ENCODE measurements at places on chromosomes 6 and 20.

GRCh38 chr6:148524976-148525375 is 182.3 kb downstream of the SASH1 start:
- no peaks in the 10 kb centered on the region for H3K27me3 ChIP-seq
- DNase-seq = no peak
- peaks cover 42% of the 10 kb centered on the region for H3K36me3 ChIP-seq
- H3K4me1 ChIP-seq = peaks cover 2% of the 10 kb centered on the region
- no peak overlapping the region for H3K4me3 ChIP-seq
- no peak overlapping the region for H3K27ac ChIP-seq

- no peaks in the 10 kb centered on the region for H3K4me1 ChIP-seq
- no peaks in the 10 kb centered on the region for H3K27me3 ChIP-seq
- H3K4me3 ChIP-seq = no peak overlapping the region
- no peak for DNase-seq
Observed at GRCh38 chr6:27448456-27448855, 24.4 kb downstream of the ZNF184 start.

DNA sequence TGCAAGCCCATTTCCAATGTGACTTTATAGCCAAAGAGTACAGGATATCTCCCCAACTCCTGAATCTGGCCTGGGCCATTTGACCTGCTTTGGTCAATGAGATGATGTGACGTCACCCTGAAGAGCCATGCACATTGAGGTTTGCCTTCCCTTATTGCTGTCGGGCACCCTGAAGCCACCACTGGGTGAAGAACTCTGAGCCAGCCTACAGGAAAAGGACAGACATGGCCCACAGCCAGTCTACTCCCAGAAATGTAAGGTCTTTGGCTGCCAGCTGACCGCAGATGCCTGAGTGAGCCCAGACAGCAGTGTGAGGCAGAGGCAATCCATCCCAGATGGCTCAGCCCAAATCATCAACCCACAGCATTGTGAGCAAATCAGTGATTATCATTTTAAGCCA is 3.7 kb upstream of the SYNDIG1 start:
- H3K27ac ChIP-seq = no peak overlapping the region
- no peak for DNase-seq
- peaks cover 8% of the 10 kb centered on the region for H3K27me3 ChIP-seq
- peaks cover 27% of the 10 kb centered on the region for H3K4me1 ChIP-seq
- no peaks in the 10 kb centered on the region for H3K36me3 ChIP-seq

- no peaks in the 10 kb centered on the region for H3K4me1 ChIP-seq
- H3K36me3 ChIP-seq = no peaks in the 10 kb centered on the region
Observed at GRCh38 chr20:2523919-2524708, 12.3 kb upstream of the TMC2 start.

- H3K36me3 ChIP-seq = no peaks in the 10 kb centered on the region
- no peak overlapping the region for H3K4me3 ChIP-seq
- no peak for DNase-seq
Observed at GRCh38 chr20:38253571-38253970, 7.0 kb downstream of the KIAA1755 start.

- H3K27ac ChIP-seq = no peak overlapping the region
- no peaks in the 10 kb centered on the region for H3K36me3 ChIP-seq
- no peaks in the 10 kb centered on the region for H3K4me1 ChIP-seq
- no peak for DNase-seq
Observed at GRCh38 chr6:17156966-17157365, 55.1 kb downstream of the STMND1 start.

GRCh38 chr6:98416027-98416426 is 418.3 kb upstream of the POU3F2 start:
- no peaks in the 10 kb centered on the region for H3K4me1 ChIP-seq
- DNase-seq = no peak
- no peaks in the 10 kb centered on the region for H3K27me3 ChIP-seq
- H3K27ac ChIP-seq = no peak overlapping the region
- no peak overlapping the region for H3K4me3 ChIP-seq

DNA sequence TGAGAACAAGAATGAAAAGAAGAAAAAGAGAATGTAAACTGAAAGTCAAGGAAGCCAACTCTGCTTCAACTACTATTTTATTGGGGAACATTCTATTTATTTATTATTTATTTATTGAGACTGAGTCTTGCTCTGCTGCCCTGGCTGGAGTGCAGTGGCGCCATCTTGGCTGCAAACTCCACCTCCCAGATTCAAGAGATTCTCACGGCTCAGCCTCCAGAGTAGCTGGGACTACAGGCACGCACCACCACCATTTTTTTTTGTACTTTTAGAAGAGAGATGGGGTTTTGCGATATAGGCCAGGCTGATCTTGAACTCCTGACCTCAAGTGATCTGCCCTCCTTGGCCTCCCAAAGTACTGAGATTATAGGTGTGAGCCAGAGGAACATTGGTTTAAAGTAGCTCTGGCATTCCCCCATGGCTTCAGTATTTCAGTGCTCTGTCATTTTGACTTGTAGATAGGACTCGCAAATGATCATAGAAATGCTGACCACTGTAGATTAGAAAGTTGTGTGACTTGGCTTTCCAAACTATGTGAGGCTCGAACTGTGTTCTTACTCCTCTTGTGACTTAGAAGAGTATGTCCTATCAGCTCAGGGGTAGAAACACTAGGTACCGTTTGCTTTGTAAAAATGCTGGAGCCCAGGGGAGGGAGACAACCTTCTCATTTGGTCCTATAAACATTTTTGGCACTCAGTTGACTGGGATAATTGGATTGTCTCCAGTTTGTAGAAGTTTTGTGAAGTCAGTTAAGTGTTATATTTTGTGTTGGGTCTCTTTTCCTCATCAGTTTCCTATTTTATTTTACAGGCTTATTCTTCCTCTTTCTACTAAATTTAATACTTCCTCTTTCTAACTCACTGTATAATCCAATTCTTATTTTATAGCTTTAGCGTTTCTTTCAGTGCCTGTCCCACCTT is 544.9 kb upstream of the CITED2 start:
- no peaks in the 10 kb centered on the region for H3K4me1 ChIP-seq
- H3K27me3 ChIP-seq = no peaks in the 10 kb centered on the region

- no peaks in the 10 kb centered on the region for H3K4me1 ChIP-seq
- H3K36me3 ChIP-seq = peaks cover 64% of the 10 kb centered on the region
- H3K27ac ChIP-seq = no peak overlapping the region
- DNase-seq = no peak
- no peaks in the 10 kb centered on the region for H3K27me3 ChIP-seq
Observed at GRCh38 chr6:157194643-157195042, 128.7 kb downstream of the TMEM242 start.

All from H9 (cell line).